ENCODE measurements at places on chromosomes 11 and 22. TPM values are rescaled to one million over a fixed set of nuclear protein-coding genes. Genes with fewer than 3 reads are reported as not detected.

- peaks cover 10% of the 10 kb centered on the region for H3K4me1 ChIP-seq
- no peak for DNase-seq
- H3K4me3 ChIP-seq: no peak overlapping the region
- H3K36me3 ChIP-seq: no peaks in the 10 kb centered on the region
These were observed 28.8 kb upstream of the CHKA start for GRCh38 chr11:68150037-68150436.

DNA sequence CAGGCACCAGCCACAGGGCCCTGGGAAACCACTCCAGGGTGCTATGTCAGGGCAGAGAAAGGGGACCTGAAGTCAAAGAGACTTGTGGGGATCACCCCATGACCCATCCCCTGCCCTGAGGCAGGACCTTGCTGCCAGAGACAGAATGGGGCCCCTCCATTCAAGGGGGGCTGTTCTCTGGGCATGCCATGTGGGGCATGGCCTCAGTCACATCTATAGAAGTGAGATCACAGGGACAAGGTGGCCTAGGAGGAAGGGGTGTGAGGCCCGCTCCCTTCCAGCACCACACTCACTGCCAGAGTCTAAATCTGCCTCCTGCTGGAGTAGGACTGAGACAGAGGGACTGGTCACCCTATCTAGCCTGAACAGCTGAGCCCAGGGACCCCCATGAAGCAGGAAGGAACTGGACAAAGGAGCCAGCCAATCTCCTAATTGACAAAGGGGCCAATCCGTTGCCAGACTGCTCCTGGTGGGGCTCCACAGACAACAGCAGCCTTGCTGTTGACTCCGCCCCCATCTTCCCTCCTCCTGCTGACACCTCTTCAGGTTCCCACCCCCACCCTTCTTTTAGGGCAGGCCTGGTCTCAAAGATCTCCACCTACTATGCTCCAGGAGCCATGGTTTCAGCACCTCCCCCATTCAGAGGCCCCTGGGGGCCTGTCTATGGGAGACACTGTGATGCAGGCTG lies 26.0 kb downstream of the NEAT1 start:
- H3K27ac ChIP-seq: peak overlapping the region; percentile 84
- H3K4me1 ChIP-seq: peaks cover 7% of the 10 kb centered on the region
- DNase-seq: no peak
- H3K36me3 ChIP-seq: peaks cover 4% of the 10 kb centered on the region
- H3K27me3 ChIP-seq: no peaks in the 10 kb centered on the region

KCNK4 gene
- not detected for total RNA-seq

OR56A1 gene
- not detected for total RNA-seq

DNA sequence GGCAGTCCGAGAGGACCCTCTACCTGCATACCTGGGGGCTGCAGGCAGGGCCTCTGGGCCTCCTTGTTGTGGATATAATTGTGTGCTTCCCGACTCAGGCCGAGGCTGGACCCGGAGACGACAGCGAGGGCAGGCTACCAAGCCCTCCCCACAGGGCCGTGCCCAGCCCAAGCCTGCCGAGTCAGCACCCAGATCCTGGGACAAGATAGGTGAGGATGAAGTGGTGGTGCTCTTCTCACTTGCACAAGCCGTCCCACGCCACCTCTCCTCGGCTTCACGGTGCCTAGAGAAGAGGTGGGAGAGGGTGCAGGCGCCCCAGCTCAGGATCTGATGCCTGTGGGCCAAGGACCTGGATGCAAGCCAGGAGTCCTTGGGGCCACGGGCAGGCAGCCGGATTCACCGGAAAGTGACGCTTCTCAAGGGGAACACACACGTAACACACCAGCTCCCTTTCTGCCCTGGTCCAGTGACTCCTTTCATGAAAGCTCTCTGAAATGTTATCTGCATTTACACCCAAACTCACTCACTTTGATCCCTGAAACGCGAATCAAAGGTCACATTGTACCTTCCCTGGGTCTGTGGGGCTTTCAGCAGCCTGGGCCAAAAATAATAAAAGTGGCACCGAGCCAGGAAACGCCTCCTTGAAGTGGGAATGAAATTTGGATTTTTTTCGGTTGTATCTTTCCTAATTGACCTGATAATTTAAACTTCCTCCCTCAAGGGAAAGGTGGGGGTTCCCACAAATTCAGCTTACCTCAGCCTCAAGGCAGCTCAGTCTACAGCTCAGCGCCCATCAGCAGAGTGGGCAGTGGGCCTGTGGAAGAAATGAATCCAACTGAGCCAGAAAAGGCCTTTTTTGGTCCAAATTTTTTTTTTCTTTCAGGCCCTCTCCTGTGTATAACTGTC lies 1.1 kb upstream of the GNB1L start:
- peak overlapping the region; percentile 95 for H3K4me3 ChIP-seq
- peak overlapping the region; percentile 92 for H3K27ac ChIP-seq
- no peak for DNase-seq
- H3K36me3 ChIP-seq: no peaks in the 10 kb centered on the region
- H3K27me3 ChIP-seq: no peaks in the 10 kb centered on the region

- H3K27me3 ChIP-seq: peaks cover 13% of the 10 kb centered on the region
- no peaks in the 10 kb centered on the region for H3K4me1 ChIP-seq
- H3K27ac ChIP-seq: no peak overlapping the region
- no peaks in the 10 kb centered on the region for H3K36me3 ChIP-seq
These were observed 53.7 kb upstream of the TTLL12 start for GRCh38 chr22:43240614-43241013.

DNA sequence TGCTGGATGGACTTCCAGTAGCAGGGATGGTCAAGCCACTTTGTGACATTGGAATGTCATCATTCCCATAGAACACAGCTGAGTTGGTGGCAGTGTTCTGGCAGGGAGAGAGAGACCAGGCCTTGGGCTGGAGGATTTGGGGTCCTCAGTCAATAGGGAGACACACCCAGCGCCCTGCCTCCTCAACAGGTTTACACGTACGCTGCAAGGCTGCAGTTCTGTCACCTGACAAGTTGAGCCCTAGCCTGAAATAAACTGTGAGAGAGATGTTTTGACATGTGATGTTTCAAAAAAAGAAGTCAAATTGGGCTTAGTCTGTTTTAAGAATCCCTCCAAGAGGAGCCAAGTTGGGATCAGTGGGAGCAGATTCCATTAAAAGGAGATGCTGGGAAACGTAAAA lies 42.9 kb upstream of the CRYBB3 start:
- no peaks in the 10 kb centered on the region for H3K27me3 ChIP-seq
- no peak for DNase-seq
- H3K36me3 ChIP-seq: peaks cover 3% of the 10 kb centered on the region
- no peak overlapping the region for H3K4me3 ChIP-seq

CCDC15 gene
- 0.91 TPM for total RNA-seq

APOL5 gene
- not detected for total RNA-seq

DNA sequence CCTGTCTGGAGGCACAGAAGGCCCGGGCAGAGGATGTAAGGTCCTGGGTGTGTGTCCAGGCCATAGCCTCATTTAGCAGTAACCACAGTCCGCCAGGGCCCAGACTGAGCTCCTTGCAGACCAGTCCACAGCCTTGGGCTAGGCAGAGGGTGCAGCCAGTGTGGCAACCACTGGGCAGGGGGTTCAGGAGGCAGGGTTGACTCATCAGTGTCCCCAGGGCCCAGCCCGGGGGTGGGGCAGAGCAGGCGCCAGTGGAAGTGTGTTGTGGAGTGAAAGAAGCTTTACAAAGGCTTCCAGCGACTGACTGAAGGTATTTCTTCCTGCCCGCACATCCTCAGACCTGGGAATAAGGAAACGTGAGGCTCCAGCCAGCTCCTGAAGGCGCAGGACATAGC lies 27.7 kb upstream of the WNT11 start:
- H3K36me3 ChIP-seq: no peaks in the 10 kb centered on the region
- peaks cover 34% of the 10 kb centered on the region for H3K4me1 ChIP-seq
- peak overlapping the region; percentile 91 for H3K4me3 ChIP-seq
- no peak for DNase-seq
- H3K27me3 ChIP-seq: no peaks in the 10 kb centered on the region

DNA sequence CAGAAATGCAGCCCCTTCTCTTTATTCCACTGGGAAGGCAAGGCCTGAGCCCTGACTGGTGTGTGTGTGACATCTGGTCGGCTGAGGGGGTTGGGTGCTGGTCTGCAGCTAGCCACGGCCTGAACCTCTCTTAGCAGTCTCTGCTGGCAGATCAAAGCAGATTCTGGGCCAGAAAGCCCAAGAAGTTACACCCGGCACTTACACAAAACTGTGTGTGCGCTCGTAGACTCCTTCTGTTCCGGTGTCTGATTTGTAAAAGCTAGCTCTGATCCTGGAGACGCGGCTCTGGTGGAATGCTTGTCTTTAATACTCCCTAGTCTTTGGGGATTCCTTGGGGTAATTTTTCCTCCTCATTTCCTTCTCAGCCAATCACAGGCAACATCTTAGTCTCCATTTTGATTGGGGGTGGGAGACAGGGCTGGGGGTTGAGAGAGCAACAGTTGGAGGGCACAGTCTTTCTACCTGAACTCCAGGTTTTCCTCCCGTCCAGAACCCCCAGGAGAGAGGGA lies 5.5 kb downstream of the PKNOX2 start:
- peaks cover 88% of the 10 kb centered on the region for H3K27me3 ChIP-seq
- no peak overlapping the region for H3K27ac ChIP-seq
- no peak overlapping the region for H3K4me3 ChIP-seq
- H3K36me3 ChIP-seq: peaks cover 10% of the 10 kb centered on the region

PDE3B gene
- total RNA-seq: 68.9 TPM

GRCh38 chr11:44870181-44870580 lies 80.5 kb downstream of the TP53I11 start:
- peaks cover 9% of the 10 kb centered on the region for H3K4me1 ChIP-seq
- H3K27me3 ChIP-seq: no peaks in the 10 kb centered on the region
- peaks cover 2% of the 10 kb centered on the region for H3K36me3 ChIP-seq
- H3K27ac ChIP-seq: peak overlapping the region; percentile 67
- DNase-seq: no peak

C1QTNF4 gene
- 1.6 TPM for total RNA-seq

DNA sequence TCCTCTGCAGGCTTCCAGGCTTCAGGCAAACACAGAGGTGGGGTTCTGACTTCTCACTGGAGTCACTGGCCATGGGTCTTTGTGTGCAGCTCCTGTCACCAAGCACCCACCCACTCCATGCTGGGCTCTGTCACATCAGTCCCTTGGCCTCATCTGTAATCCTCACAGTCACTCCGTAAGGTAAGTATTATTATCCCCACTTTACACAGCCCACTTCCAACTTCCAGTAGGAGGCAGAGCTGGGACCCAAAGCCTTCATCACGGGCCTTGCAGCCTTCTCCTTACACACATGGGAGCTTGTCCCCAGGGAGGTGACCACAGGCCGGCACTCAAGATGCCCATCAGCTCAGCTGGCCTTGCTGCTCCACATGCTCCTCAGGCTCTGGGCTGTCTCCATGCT lies 266.7 kb upstream of the B3GAT1 start:
- H3K4me3 ChIP-seq: no peak overlapping the region
- DNase-seq: no peak
- no peak overlapping the region for H3K27ac ChIP-seq
- peaks cover 35% of the 10 kb centered on the region for H3K27me3 ChIP-seq
- H3K36me3 ChIP-seq: no peaks in the 10 kb centered on the region

ASRGL1 gene
- total RNA-seq: 0.75 TPM

INS gene
- total RNA-seq: not detected

DNA sequence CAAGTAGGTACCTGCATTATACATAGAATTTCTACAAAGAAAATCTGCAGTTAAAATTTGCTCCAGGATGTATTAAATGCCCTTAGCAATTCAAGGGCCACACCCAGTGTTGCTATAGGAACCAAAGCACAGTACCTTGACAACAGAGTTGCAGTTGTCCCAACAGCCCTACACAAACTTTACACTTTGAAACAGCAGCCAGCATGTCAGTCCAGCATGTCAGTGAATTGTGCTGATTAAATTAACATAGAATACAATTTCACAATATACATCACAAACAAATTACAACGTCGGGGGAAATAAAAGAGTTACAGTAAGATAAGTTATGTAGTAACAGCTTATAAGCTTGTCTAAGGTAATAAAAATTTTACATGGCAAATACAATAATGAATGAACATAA lies 389.2 kb downstream of the SOX6 start:
- no peaks in the 10 kb centered on the region for H3K4me1 ChIP-seq
- H3K36me3 ChIP-seq: no peaks in the 10 kb centered on the region
- H3K27ac ChIP-seq: no peak overlapping the region
- DNase-seq: no peak
- H3K27me3 ChIP-seq: peaks cover 4% of the 10 kb centered on the region
- no peak overlapping the region for H3K4me3 ChIP-seq

DNA sequence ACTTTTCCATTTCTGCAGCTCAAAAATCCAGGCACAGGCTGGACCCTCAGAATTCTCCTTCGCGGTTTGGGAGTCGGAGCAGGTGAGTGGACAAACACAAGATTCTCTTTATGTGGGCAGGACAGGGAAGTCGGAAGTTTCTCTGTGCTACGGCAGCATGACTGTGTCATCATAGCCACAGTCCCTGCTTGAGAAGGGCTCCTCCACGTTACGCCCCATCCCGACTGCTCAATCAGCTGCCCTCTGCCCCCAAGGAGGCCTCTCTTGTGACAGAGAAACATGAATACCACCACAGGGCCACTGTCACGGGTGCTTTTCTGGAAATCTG lies 89.0 kb upstream of the SHISAL1 start:
- H3K36me3 ChIP-seq: no peaks in the 10 kb centered on the region
- DNase-seq: peak; percentile 4
- H3K4me3 ChIP-seq: no peak overlapping the region
- no peak overlapping the region for H3K27ac ChIP-seq
- peaks cover 7% of the 10 kb centered on the region for H3K4me1 ChIP-seq
- H3K27me3 ChIP-seq: peaks cover 14% of the 10 kb centered on the region

GRCh38 chr11:2541881-2542361 lies 97.1 kb downstream of the KCNQ1 start:
- no peak overlapping the region for H3K4me3 ChIP-seq
- no peak for DNase-seq
- peaks cover 14% of the 10 kb centered on the region for H3K4me1 ChIP-seq
- no peaks in the 10 kb centered on the region for H3K27me3 ChIP-seq

GRCh38 chr11:70212227-70212811 lies 9.2 kb downstream of the FADD start:
- peaks cover 11% of the 10 kb centered on the region for H3K4me1 ChIP-seq
- peak overlapping the region; percentile 45 for H3K27ac ChIP-seq
- peaks cover 3% of the 10 kb centered on the region for H3K36me3 ChIP-seq
- no peak for DNase-seq

PSMA1 gene
- total RNA-seq: 140 TPM

PANX2 gene
- 0.29 TPM for total RNA-seq

All from T-helper 17 cell (primary cell).